ENCODE measurements at places on chromosomes 7 and 10.

DNA sequence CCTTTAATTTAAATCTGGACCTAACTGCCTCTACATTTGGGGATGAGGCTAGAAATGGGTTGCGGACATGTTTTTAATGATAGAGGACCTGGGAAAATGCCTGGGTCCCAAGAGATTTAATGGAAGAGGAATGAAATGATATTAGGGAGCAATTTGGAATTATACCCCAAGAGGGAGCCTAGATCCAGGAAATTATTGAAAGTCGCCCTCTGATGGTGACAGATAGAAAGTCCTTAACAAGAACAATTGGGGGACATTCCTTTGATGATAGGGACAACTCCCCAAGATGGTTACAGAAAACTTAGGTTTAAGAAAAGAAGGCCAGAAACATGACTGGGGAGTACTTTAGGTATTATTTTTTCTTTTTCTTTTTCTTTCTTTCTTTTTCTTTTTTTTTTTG lies 9.5 kb upstream of the TSGA13 start:
- no peak for DNase-seq

GRCh38 chr10:63206997-63207811 lies 74.1 kb downstream of the NRBF2 start:
- DNase-seq = no peak

- no peak for DNase-seq
Measured at GRCh38 chr10:113517901-113518260, 35.0 kb upstream of the HABP2 start.

DNA sequence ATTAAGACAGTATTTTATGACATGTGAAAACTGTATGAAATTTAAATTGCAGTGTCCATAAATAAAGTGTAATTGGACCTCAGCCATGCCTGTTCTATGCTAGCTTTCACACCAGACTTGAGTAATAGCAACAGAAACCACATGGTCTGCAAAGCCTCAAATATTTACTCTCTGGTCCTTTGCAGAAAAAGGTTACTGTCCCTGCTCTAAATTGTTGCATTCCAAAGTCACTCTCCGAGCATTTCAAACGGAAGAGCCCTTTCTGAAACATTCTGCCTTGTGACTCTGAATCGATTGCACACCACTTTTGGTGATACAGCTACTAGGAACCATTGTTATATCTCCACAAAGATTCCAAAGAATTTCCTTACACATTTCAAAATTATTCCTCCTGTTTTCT lies 81.0 kb upstream of the STK17A start:
- no peak for DNase-seq

DNA sequence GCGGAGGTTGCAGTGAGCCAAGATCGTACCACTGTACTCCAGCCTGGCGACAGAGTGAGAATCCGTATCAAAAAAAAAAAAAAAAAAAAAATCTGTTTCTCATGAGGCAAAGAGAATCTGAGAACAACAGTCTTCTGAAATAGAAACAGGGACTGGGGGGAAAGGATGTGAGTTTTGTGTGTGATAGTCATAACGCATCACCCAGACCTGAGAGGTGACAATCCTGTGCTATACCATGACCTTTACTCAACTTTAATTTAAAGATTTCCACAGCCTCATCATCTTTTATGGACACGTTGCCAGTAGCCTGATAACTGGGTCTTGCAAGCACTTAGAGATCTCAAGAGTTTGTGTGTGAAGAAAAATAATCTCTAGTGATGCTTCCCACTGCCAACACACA lies 2.3 kb downstream of the ATXN7L1 start:
- no peak for DNase-seq

DNA sequence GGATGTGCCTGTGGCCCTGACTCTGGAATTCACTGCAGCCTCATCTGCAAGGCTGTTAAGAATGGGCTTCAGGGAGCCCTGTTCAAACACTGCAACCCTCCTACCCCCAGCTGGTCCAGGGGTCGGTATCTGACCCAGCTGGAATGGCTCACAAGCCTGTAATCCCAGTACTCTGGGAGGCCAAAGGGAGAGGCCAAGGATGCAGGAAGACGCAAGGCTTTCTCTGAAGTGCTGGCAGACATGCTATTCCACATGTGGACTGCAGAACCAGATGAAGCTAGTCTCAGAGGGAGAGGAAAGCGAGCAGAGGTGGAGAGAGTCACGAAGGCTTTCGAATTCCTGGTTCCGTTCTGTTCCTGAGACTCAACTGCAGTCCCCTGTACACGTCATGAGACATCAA lies 45.0 kb downstream of the ESYT2 start:
- no peak for DNase-seq

- no peak for DNase-seq
Measured at GRCh38 chr7:100583132-100584053, 2.5 kb downstream of the LRCH4 start.

GRCh38 chr7:121062671-121063279 lies 74.3 kb downstream of the CPED1 start:
- DNase-seq = no peak

DNA sequence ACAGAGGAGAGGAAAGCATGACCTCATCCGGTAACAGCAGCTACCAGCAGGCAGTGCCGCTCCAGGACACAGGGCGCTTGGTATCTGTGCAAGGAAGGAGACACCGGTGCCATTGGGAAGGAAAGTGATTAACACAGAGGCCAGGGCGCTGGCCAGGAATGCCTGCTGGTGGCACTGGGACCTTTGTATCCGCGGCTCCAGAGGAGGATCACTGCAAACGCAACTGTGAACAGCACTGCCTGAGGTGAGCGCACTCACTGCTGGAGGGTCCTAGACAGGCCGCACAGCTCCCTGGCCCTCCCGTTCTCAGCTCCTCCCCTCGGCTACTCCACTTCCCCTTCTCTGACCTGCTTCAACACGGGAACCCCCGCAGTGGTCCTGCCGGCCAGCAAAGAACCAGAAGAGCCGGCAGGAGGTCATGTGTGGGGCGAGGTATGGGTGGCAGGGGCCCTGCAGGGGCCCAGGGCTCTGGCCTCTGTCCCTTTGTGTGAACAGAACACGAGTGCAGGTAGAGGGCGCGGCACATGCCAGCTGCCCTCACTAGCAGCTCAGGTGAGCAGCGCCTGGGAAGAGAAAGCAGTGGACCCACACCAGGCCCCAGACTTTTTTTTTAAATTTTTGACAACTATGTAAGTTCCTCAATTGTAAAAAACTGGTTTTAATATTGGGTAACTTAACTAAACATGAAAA lies 107.6 kb downstream of the VIPR2 start:
- no peak for DNase-seq

Measured in T1000 (cell line).